ENCODE measurements at places on chromosomes 3 and 15.

DNA sequence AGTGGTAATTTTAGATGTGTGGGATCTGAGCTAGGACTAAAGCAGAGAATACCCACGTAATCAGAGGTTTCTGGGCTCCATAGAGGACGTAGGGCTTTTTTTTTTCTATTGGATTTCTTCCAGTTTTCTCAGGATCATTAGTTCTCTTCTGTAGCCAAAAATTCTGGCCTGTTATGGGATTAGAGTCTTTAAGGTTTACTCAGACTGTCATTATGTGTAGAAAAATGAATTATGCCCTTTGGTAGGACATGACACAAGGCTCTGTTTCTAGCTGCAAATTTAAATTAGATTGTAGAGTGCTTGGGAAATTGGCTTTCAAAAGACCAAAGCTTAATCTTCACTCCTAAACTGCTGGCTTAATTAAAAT is 1.9 kb downstream of the SETD5 start:
- no peak for DNase-seq

DNA sequence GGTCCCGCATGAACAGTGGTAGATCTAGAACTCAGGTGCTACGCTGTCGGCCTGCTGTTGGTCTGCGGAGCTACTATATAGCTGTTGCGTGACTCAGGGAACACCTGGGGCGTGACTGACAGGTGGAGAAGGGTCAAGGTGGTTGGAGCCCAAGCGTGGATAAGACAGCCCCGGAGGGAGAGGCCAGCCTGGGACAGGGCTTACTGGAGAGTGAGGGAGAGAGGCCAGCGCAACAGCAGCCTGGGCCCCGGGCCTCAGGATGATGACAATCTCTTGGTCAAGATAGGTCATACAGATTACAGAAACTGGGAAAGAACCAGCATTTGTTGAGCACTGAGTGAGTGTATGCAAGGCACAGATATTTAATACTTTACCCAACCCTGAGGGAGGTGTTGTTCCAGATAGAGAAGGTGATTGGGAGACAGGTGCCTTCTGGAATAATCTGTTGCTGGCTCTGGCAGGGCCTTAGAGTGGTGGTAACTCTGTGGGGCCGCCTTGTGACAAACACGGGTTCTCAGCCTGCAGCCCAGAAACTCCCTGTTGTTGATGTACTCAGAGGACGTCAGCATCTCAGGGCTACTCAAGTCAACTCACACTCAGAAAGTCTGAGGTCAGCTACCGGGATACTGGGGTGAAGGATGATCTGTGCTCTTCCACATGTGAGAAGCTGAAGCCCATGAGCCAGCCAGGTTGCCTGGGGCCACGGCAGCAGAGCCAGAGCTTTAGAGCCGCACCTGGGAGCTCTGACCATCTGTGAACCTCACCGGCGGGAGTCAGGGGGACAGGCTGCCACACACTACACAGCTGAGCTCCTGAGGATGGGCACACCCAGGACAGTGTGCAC is 265.4 kb upstream of the HES1 start:
- no peak for DNase-seq

- DNase-seq = no peak
These were observed 9.7 kb upstream of the CHST2 start for GRCh38 chr3:143109861-143110260.

- no peak for DNase-seq
These were observed 678.4 kb upstream of the GRM7 start for GRCh38 chr3:6182476-6182875.

GRCh38 chr3:153159771-153160397 is 2.1 kb upstream of the RAP2B start:
- DNase-seq = no peak

Measured in cardiac septum (tissue), 1 donor.